Dermis blood vessel endothelial cell (primary cell): ENCODE measurements at places on chromosomes 4 and X.
A peak's percentile ranks its signal among the peaks of the same experiment; 100 is the strongest.

DNA sequence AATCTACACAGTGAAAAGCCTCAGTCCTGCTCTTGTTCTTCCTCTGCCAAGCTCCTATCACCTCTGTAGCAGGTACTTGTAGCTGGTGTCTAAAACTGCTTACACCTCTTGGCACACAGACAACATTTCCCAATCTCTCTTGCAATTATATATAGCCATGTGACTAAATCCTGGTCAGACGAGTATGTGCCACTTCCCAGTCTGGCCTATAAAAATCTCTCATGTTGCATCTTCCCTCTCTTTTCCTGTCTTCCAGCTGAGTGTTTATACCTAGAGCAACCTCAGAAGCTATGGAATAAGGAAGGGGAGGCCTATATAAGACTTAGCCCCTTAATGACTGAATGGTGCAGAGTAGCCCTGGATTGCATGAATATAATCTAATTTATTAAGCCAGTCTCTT, 105.8 kb downstream of the RNF150 start:
- no peak for DNase-seq

DNA sequence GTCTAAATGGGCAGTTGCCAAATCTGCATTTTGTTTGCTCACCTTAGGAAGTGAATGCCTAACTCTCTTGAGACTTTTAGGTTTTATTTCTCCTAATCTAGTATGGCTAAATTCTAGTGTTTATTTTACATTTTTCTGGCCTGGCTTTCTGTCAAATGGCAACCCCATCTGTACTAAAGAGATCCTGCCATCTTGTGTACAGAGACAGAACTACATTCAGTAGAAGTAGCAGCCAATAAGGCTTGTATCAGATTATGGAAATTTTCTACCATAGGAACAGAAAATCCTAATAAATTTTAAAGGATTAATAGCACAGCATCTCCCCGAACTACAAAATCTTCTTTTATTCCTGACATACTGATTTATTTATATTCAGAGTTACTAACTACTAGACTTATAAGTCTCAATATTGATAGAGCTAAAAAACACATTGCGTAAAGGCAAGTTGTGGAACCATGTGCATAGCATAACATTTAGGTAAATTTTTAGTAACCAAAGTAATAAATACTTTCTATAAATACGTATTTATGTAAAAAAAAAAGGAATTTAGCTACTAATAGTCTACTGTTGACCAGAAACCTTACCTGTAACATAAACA, 45.5 kb downstream of the TMEM144 start:
- peak; percentile 69 for DNase-seq

DNA sequence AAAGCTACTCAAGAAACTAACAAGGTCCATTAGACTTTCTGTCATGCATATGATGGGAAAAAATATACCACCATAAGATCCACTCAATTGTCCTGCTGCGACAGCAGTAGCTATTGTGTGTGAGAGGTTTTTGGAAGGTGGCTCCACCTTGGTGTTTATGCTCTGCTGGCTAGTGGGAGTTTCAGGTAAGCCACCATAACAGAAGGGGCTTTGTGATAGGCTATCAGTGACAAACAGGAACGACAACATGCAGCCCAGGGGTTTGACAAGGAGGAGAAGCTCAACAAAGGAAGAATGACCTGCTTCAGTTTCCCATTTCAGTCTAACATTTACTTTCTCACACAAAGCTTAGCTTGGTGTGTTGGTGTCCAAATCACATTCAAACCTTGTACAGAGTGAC, 182.6 kb downstream of the ATOH1 start:
- DNase-seq, result no peak

DNA sequence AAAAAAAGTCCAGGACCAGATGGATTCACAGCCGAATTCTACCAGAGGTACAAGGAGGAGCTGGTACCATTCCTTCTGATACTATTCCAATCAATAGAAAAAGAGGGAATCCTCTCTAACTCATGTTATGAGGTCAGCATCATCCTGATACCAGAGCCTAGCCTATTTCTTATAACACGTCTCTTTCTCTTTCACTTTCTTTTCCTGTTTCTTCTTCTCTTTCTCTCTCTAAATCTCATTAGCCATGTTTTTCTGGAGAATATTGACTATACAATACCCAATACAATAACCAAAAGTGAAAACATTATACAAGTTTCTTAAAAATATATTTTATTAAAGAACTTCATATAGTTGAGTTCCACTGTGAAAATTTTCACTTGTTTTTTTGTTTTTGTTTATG, 1154.9 kb upstream of the PCDH7 start:
- no peak for DNase-seq

- no peak for DNase-seq
These were observed 45.8 kb upstream of the FBXW7 start for GRCh38 chr4:152581536-152582160.

- peak; percentile 20 for DNase-seq
These were observed 82.4 kb downstream of the MTNR1A start for GRCh38 chr4:186472948-186473347.

- DNase-seq, result no peak
These were observed 35.7 kb downstream of the DDX53 start for GRCh38 chrX:23035493-23035892.

GRCh38 chr4:123235431-123235830, 161.2 kb upstream of the SPRY1 start:
- no peak for DNase-seq

- peak; percentile 21 for DNase-seq
These were observed 10.2 kb upstream of the KIAA0232 start for GRCh38 chr4:6772223-6772928.

GRCh38 chr4:8200302-8200975, 1.3 kb downstream of the SH3TC1 start:
- peak; percentile 78 for DNase-seq

- DNase-seq, result no peak
These were observed 184.0 kb upstream of the ZFP42 start for GRCh38 chr4:187811591-187811990.

GRCh38 chr4:15479089-15479912, 9.6 kb downstream of the CC2D2A start:
- peak; percentile 81 for DNase-seq

- peak; percentile 72 for DNase-seq
These were observed 82.3 kb downstream of the PRSS12 start for GRCh38 chr4:118270492-118270891.

- DNase-seq, result no peak
These were observed 28.6 kb downstream of the SCLT1 start for GRCh38 chr4:129064717-129065116.

GRCh38 chrX:19649226-19649995, 134.1 kb upstream of the MAP3K15 start:
- DNase-seq, result no peak

- DNase-seq, result peak; percentile 76
These were observed 30.5 kb upstream of the TCEAL4 start for GRCh38 chrX:103554687-103555424.

DNA sequence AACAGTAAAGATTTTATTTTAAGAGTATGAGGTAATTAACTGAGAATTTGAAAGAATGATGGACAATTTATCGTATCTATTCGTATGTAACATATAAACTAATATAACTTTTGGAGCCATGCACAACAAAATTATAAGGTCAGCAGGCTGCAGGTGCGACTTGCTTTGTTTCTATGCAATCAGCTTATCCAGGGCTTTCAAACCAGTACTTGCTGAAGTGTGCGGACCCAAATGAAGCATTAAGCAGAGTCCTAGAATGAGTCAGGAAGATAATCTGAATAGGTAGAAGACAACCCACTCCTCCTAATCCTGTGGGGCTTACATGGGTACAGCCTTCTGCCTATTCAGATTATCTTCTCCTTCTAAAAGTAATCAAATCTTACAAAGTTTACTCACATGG, 2.1 kb downstream of the NSD2 start:
- no peak for DNase-seq

DNA sequence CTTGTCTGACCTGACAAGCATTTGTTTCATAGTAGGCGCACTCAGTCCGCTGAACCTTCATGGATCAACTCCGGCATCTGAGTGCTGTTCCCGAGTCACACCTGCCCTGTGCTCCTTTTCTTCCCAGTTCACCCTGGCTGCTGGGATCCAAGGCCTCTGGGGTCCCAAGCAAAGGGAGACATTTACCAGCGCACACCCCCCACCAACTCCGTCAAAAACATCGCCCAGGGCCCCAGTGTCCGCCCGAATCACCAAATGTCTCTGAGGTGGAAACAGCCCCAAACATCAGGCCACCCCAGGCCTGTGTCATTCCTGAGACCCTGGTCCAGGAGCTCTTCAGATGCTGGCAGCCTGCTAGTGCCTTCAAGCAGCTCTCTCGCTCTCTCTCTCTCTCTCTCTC, 5.1 kb downstream of the BLOC1S4 start:
- no peak for DNase-seq

- no peak for DNase-seq
These were observed 12.1 kb upstream of the RUFY3 start for GRCh38 chr4:70709611-70710205.

DNA sequence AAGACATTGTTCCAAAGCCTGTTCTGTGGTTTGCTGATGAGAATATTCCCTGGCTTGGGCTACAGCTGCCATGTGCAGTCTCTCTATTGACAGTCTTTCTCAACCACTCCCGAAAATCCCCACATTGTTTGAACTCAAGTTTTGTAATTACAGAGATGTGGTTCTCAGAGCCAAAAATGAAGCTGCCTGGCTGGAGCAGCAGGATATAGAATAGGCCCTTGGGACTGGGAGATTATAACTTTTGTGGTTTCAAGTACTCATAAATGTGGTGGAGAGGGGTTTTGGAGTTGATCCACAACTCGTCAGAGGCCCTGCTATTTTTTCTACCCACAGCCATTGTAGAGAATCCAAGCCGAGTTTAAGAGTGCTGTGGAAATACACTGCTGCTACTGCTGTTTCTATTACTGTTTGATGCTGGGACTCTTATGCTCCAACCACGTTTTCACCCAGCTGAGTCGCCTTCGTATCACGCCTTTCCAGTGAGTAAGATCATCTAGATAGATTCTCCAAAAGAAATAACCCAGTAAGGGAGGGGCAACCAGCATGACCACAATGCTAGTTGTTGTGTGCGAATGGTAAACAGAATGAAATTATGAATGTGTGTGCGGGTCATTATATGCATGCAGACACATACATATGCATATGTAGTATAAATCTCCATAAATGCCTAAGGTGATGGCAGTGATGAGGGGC, 57.1 kb upstream of the ATXN3L start:
- peak; percentile 33 for DNase-seq

DNA sequence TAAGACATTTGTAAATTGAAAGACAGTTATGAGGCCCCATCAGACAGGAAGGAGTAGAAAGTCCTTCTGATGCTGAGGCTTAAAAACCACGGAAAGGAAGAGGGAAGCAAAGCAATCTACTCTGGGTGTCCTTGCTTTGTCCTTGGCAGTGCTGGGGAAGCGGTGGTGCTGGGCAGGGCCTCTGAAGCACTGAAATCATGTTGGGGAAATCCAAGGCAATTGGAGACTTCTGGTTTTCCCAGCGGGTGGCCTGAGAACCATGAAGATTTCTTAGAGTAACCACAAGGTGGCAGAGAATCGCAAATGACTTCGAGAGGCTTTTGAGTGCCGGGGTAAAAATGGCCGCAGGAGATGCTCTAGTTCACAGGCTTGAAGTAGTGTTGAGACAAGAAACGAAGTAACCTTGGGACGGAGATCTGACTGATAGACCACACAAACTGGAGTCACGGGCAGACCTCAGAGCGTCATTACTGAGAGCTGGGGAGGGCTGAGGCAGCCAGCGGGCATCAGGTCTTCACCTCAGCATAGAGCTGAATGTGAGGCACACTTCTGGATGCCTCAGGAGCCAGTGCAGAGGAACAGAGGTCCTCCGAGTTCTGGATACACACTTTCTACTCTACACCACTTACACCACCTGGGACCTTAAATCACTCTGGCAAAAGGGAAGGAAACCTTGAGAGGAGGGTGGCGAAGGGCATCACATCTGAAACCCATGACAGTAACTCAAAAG, 130.7 kb upstream of the GPRIN3 start:
- DNase-seq, result peak; percentile 53

DNA sequence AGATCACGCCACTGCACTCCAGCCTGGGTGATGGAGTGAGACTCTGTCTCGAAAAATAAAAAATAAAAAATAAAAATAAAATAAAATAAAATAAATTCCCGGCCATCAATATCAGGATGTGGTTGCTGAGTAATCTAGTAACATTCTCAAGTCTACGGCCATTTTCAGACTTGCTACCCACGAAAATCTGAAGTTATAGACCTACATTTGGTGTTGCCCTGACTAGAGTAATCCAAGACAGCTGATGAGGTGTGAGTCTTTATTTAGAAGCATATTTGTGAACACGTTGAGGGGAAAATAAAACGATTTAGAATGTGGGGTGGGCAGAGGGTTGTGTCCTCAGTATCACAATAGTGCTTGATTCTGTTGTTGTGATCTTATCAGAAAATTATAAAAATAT, 130.2 kb upstream of the MID1 start:
- DNase-seq, result no peak

DNA sequence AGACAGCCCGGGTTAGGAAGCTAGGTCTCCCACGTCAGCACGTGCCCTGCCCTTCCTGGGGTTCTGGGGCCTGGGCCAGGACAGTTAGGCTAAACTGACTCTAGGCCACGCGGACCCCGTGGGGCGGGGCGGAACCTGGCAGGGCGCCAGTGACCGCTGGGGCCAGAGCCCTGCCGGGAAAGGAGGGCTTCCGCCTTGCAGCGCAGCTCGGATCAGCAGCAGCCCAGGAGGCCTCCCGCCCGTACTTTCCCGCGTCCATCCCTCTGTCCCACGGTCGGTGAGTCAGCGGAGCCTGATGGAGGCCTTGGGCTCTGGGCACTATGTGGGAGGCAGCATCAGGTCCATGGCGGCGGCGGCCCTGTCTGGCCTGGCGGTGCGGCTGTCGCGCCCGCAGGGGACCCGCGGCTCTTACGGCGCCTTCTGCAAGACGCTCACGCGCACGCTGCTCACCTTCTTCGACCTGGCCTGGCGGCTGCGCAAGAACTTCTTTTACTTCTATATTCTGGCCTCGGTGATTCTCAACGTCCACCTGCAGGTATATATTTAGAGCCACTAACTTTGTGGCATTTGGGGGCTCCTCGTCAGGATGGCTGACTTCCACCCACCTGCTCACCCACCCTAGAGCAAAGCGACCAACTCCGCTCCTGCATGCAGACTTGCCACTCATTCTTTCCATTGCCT, at the start of gene SMIM10:
TSS of gene SMIM10 (plus strand) at position 191 of the 681 bp plus-strand sequence. CDS start at position 296, 105 bp downstream.
- peak; percentile 56 for DNase-seq

GRCh38 chr4:147479786-147480185, 1.1 kb upstream of the EDNRA start:
- DNase-seq, result no peak

- DNase-seq, result no peak
These were observed 4.7 kb upstream of the SRPK3 start for GRCh38 chrX:153776120-153776599.

DNA sequence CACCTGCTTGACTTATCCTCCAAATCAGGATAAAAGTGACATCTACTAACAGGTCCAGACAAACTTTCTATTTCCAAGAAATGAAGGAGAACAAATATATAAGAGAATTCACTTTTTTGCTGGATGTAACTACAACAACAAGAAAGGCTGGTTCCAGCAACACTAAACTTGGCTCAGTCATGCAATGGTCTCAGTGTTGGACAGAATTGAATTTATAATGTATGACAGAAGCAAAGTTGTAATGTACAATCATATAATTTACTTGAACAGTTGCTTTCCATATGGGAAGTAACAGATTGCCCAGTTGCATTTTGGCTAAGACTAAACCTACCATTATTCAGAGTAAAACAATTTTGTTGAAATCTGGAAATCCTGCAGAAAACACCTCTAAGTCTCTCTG, 183.3 kb upstream of the INTU start:
- no peak for DNase-seq
